Astrocyte of the hippocampus (primary cell): ENCODE measurements at places on chromosomes 4 and X.
A peak's percentile ranks its signal among the peaks of the same experiment; 100 is the strongest.

DNA sequence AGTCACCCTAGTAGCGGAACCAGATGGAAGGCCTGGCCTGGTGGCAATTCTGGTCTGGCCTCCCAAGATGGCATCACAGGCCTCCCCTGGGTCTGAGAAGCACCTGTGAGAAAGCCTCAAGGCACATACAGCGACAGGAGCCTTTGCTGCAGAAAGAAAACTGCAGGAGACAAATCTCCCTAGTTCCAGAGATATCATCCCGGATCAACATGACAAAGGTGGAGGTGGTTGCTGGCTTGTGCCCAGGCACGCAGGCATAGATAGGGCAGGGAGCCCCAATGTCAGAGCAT is 93.6 kb downstream of the BCOR start:
- no peak for DNase-seq

DNA sequence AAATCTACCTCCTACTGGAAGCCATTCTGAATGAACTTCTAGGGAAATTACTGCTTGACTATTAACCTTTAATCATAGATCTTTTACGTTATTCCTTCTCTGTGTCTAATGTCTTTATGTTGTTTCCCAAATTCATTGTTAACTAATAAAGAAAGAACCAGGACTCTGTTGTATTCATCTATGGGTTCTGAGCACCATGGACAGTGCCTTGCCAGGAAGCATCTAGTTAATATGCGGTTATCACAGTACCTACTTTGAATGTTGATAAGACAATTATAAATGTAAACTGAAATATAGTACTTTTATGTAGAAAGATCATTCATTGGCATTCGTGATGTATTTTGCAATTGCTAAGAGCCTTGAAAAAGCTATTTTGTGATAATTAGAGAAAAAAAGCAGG is 23.8 kb downstream of the NWD2 start:
- peak; percentile 4 for DNase-seq

DNA sequence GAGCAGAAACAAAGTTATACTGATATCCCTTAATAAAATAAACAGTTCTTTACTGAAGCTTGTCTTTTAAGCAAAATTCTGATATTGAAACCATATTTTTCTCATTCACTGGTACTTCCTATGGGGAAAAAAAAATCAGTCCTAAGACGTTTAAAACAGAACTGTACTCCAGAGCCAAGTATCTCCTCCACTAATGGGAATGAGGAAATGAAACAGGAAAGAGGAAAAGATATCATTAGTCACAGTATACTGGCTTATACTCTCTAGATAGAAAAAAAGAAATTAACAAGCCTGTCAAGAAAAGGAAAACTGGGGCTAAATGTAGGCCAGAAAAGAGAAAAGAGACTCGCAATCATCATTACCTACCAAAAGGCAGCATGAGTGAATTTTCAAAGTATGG is 252.7 kb downstream of the CENPC start:
- DNase-seq: no peak

DNA sequence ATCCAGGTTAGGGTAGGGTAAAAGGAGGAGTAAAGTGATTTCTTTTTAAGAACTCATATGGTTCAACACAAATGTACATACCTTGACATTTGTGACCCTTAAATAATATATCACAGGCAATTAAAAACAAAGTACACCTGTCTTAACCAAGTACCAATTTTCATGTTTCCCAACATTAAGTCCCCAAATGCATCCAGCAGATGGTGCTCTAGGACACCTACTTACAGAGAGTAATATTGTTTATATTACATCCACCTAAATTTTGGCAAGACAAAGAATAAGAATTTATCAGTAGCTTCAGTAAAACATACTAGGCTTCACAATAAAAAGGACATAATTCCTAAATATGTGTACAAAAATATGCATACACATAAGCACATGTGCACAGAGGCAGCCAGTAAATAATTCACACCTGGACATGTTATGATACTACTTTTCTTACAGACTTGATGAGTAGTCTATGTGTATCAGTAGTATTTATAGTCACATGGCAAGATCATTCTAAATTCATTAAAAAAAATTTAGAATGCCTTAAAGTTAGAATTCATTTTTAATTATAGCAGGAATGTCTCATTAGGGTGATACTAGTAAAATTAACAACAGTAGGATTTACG is 219.7 kb downstream of the DCLK2 start:
- peak; percentile 71 for DNase-seq

DNA sequence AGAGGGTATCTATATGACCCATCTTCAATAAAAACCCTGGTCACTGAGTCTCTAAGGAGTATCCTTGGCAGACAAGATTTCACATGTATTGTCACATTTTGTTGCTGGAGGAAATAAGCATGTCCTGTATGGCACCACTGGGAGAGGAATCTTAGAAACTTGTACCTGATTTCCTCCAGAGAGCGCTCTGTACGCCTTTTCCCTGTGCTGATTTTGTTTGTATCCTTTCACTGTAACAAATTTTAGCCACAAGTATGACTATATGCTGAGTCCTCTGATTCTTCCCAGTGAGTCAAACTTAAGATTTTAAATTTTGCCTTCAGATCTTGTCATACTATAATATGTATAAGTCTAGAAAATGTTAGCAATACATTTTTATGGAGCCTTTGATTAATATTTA is 102.8 kb downstream of the ITIH6 start:
- no peak for DNase-seq

DNA sequence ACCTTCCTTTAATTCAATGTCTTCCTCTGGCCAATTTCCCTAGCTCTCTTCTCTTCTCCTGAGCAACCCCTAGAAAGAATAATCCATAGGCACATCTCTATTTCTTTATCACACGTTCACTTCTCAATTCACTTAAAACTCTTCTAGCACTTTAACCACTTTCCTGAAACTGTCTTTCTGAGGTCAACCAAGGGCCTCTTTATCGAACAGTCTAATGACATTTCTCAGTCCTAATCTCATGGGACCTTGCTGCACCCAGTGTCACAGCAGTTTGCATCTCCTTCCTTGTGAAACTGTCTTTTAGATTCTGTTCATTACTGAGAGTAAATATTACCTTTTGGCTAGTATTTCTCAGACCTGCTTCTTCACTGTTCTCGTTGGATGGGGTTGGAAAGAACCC is 285.3 kb upstream of the RASGEF1B start:
- DNase-seq: no peak

DNA sequence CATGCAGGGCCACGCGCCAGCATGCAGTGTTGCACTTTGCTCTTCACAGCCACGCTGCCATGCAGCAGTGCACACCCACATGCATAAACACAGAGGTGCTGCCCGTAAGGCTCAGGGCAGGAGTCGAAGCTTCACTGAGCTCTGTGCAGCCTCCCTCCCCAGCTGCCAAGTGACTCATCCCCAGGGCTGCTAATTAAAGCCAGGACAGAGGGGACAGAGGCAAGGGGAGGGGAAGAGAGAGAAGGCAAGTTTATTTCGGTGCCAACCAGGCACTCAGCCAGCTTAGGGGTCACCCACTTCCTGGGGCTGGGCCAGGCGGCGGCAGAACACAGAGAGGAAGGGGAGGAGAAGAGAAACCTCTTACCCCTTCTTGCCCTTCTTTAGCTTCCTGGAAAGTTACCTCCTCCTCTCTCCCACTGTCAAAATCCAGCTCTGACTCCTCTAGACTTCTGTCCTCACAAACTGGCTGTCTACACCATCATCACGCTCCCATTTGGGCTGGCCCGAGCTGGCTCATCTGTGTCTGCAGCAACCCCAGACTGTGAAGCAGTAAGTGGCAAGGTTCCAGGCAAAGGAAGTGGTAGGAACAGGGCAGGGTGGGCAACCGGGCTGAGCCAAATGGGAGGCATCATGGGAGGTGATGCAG is 6.2 kb upstream of the IQSEC2 start:
- DNase-seq: peak; percentile 80

DNA sequence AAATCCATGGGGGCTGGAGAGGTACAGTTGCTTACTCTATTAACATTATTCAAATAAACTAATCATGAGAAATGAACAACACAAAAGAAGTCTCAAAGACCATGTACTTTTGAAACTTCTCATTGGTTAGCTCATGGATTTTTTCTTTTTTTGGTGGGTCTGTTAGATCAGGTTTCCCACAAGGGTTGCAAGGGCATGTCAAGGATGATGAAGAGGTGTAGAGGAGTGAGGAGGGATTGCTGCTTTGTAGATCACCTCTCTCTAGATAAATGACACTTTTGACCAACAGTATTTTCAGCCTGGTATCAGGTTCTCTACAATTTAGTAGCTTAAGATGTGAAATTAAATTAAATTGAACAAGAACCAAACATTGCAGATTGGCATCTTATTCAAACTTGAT is 417.9 kb upstream of the AGA start:
- DNase-seq: no peak

- no peak for DNase-seq
Measured at GRCh38 chr4:183801457-183802165, 103.5 kb upstream of the STOX2 start.

GRCh38 chr4:37043342-37043741 is 201.2 kb upstream of the NWD2 start:
- no peak for DNase-seq

GRCh38 chrX:153732401-153732800 is 7.7 kb downstream of the ABCD1 start:
- no peak for DNase-seq

DNA sequence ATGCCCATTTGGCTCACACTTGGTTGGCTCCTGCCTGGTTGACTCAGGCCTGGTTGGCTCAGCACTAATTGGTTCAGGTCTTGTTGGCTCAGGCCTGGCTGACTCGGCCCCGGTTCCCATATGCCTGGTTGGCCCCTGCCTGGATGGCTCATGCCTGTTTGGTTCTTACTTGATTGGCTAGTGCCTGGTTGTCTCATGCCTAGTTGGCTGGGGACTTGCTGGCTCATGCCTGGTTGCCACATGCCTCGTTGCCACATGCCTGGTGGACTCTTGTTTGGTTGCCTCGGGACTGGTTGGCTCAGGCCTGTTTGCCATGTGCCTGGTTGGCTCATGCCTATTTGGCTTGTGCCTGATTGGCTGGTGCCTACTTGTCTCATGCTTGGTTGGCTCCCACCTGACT is 103.7 kb downstream of the APOOL start:
- no peak for DNase-seq

GRCh38 chr4:71268166-71268565 is 70.7 kb upstream of the SLC4A4 start:
- no peak for DNase-seq

DNA sequence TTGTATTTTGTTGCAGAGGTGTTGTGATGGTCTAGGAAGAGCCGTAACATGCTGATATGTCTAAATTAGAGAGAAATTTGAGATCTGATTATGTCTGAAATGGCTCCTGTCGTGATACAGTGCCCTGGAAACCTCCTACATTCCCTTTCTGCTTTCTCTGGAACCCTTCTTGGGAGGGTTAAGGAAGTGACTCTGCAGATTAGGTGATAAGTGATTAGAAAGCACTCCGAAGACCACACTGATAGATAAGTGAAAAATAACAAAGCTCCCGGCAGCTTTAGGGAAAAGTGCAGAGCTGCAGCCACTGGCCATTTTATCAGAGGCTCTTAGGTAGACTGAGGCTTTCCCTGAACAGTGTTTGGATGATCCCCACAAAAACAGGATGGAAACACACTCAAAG is 110.6 kb downstream of the MGST2 start:
- no peak for DNase-seq

DNA sequence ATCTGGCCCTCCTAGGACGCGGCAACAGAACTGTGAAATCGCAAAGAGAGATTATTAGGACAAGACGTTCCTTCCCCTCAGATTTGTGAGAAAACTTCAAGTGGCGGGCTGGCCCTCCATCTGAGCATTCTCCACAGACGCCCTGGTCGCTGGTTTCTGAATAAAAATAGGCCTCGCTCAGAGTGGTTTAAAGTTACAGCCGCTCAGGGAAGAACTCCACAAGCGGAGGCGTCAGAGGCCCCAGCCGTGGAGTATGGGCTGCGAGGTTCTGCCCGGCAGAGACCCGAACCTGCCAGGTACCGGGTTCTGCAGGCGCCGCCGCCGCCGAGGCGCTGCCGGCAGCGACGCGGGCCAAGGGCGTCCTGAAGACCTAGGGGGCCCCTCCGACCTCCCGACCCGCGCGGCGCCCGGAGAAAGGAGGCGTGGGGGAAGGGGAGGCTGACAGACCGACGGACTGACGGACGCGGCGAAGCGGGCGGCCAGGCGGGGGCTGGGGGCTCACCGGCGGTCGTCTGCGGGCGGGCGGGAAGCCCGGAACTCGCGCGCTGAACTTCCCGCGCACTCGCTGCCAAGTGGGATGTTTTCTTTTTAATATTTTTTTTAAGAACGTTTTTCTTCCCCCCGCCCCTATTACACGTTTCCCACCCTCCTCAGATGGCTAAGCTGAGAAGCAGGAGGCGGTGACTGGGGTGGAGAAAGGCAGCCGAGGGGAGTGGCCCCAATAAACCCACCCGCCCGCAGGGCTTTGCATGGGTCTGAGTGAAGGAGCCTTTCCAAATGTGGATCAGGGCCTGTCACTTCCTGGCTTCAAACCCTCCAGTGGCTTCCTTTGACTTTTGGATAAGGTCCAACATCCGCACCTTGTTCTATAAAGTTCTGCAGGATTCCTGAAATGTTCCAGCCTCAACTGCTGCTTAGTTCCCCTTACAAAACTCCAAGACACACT is at the start of gene PABPC4L:
Gene PABPC4L (minus strand): TSS at position 574 of the 946 bp plus-strand sequence. CDS start 770 bp downstream, outside the sequence.
- peak; percentile 74 for DNase-seq
